Activated CD8-positive, alpha-beta memory T cell treated with anti-CD3 and anti-CD28 coated beads, Interleukin-2, amount 50 U/mL, for 48 hours (primary cell): ENCODE measurements at places on chromosomes 4 and X.

DNA sequence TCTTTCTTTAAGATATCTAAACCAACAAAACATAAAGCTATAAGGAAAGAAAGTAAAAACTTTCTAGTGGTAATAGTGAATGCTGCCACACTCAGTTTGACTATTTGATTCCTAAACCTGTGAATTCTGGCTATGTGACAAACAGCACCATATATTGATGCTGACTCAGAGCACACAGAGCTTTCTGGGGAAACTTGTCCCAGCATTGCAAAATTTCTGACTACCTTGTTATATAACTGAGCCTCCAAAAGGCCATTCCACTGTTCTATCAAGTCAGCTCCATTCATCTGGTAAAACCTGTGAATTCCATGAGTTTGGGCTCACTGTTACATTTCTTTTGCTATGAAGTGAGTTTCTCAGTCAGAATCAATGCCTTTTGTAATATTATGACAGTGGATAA lies 1229.7 kb downstream of the PCDH18 start:
- DNase-seq, result no peak

DNA sequence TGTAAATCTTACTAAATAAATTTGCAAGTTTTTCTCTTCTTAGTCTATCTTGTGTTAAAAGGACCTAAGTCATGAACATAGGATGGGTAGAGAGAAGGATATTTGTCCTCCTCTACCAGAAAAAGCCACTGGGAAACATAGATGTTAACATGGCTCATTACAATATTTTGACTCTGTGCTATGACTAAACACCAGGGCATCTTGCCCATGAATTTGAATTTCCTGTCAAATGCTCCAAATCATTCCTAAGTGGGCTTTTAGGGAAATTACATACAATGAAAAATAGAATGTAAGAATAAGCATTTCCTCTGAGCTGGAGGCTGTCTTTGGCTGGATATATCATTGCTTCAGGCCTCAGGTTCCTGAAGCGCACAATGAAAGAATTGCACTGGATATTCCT lies 39.1 kb downstream of the ANOS1 start:
- no peak for DNase-seq

- no peak for DNase-seq
These were observed 92.0 kb downstream of the ADRA2C start for GRCh38 chr4:3858046-3858730.

- DNase-seq, result no peak
These were observed 225.9 kb upstream of the GYPA start for GRCh38 chr4:144366425-144366824.

DNA sequence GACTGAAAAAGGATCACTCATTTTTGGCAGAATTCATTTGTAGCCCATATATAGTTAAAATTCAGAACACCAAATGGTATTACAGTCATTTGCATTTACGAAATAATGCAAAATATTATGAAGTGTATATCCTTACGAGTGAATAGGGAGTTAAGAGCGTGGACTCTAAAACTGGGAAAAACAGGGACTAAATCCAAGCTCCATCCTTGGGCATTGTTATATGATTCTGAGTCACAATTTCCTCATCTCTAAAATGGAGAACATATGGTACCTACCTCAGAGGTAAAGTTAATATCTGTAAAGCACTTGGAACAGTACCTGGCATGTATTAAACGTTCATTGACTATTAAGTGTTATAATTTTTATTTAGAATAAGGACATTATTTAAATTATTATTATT lies 106.3 kb downstream of the ZAR1 start:
- no peak for DNase-seq

DNA sequence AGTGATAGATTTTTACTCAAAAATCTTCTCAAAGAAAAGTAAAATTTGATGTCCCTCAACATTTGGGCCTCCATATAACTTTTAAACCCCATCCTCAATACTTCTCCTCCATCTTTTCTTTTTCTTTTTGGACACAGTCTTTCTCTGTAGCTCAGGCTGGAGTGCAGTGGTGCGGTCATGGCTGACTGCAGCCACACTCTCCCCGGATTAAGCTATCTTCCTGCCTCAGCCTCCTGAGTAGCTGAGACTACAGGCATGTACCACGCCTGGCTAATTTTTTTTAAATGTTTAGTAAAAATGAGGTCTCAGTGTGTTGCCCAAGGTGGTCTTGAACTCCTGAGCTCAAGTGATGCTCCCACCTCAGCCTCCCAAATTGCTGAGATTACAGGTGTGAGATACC lies 33.1 kb downstream of the KDM6A start:
- DNase-seq, result no peak

DNA sequence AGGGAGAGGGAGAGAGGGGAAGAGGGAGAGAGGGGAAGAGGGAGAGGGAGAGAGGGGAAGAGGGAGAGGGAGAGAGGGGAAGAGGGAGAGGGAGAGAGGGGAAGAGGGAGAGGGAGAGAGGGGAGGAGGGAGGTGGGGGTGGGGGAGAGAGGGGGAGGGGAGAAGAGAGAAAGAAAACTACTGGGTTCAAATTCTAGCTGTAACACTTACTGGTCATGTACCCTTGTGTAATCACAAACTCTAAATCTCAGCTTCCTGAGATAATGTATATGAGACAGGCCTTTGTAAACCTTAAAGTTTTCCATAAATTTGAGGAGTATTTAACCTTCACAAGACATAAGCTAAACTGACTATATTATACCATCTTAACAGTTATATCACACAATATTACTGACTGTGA lies 109.1 kb downstream of the FGF16 start:
- DNase-seq, result no peak

DNA sequence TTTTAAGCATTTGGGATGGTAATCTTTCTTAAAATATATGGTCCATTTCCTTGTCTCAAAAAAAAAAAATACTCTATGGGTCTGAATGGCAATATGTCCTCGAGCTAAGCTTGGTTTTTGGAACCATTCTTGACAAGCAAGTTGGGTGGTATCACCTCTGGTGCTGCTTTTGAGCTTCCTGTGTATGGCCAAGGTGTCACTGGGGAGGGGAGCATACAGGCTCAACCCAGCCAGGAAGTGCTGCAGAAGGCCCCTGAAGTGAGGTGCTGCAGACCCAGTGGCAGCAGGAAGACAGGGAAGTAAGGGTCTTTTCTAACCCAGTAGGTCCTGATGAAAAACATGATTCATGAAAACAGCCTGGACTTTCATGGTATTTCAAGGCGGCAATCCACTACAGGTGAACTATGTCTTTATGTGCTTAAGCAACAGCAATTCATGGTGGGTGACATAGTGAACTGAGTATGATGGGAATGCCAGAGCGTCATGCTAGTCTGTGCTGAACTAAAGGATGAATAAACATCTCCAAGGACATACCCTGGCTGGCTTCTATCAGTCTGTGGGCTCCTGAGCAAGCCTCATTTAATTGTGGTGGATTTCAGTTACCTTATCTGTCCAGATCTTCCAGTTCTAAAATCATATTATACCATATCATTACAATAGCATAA lies 15.1 kb downstream of the TRAPPC2 start:
- DNase-seq, result no peak

DNA sequence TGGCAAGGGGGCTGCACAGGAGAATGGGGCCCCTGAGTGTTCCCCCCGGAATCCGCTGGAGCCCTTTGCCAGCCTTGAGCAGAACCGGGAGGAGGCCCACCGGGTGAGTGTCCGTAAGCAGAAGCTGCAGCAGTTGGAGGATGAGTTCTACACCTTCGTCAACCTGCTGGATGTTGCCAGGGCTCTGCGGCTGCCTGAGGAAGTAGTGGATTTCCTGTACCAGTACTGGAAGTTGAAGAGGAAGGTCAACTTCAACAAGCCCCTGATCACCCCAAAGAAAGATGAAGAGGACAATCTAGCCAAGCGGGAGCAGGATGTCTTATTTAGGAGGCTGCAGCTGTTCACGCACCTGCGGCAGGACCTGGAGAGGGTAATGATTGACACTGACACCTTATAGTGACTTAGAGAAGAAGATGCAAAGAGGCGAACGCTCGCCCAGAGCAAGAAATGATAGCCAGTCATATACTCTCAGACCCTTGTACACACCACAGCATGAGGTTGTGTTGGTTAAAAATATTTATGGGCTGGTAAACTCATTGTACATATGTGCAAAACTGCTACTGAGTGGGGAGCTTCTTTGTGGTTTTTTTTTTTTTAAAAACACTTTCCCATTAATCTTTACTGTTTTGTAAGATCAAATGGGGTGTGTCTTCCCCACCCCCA lies 52.5 kb downstream of the JADE1 start:
- no peak for DNase-seq

- no peak for DNase-seq
These were observed 52.1 kb downstream of the LEF1 start for GRCh38 chr4:108116423-108117168.

DNA sequence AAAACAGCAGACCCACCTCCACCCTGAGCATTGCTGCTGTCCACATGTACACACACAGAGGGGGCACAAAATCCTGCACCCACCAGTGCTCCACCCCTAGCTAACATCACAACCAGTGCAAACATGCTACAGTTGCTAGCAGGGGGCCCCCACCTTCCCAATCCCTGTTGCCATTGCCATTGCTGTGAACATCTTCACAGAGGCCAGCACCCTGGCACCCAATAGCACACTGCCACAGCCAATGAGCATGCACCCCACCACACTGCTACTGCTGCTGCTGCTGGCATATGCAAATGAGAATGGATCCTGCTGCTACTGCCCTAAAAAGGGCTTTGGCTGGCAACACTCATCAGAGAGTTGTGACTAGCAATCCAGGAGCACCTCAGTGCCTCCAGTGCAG lies 1061.9 kb downstream of the ARAP2 start:
- DNase-seq, result no peak

- no peak for DNase-seq
These were observed 126.9 kb downstream of the ELOVL6 start for GRCh38 chr4:110071466-110071865.

DNA sequence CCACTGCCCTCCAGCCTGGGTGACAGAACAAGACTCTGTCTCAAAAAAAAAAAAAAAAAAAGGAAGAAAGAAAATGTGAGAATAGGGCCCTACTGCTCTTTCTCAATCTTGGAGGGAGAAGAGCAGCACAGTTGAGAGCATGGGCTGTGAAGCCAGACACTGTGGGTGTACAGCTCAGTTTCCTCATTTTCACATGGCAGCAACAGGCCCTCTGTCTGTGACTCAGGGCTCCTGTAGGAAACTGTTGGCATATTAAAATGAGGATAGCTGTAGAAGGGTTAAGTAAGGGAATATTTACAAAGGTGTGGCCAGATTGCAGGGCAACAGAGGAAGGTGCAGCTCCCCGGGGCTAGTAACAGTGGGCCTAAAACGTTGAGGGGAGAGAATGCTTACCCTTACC lies 3.4 kb downstream of the AKAP14 start:
- no peak for DNase-seq

GRCh38 chrX:15437724-15438123 lies 53.5 kb upstream of the VEGFD start:
- no peak for DNase-seq

DNA sequence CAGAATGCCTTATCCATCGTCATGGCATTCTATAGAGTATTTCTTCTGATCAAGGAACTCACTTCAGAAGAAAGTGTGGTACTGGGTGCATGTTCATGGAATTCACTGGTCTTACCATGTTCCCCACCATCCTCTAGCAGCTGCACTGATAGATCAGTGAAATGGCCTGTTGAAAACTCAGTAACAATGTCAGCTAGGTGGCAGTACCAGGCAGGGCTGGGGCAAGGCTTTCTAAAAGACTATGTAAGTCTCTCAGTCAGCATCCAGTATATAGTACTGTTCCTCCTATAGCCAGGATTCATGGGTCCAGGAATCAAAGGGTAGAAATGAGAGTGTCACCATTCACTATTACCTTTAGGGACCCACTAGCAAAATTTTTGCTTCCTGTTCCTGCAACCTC lies 15.8 kb upstream of the LDB2 start:
- DNase-seq, result no peak

GRCh38 chr4:53478671-53479456 lies 101.4 kb downstream of the FIP1L1 start:
- no peak for DNase-seq

DNA sequence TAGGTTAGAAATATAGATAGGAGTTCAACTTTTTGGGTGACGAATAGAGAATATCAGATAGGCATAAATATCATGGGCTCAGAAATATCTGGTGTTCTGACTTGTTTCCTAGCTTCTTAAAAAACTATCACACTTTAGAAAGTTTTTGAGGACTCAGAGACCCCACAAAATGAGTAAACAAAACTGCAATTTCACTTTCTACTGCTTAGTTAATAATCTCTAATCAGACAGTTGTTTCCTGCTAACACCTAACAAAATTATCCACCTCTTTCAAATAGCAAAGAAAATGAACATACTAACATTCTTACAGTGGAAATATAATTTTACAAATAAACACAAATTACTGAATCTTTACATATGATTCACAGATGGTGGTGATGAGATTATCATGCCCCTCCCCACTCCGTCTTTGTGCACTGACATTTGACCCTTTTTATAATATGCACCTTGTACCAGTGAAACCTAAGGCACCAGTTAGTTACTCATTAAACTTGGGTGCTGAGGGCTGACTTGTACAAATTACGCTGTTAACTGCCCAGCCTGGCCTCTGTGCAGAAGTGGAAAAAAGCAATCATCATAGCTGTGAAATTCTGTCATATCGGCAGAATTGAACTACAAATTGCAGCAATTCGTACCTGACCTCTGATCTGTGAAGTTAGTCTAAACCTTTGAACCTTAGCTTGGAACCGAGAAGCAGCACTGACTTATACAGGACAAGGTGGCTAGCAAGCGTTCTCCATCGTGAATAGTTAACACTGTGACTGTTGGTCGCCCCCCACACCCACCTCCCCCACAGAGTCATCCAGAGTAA lies 138.7 kb downstream of the CHRNA9 start:
- no peak for DNase-seq
